ENCODE measurements at places on chromosomes 3 and 15. TPM values are rescaled to one million over a fixed set of nuclear protein-coding genes. Genes with fewer than 3 reads are reported as not detected.

Gene ZNF710
- 9.4 TPM for total RNA-seq

Gene GHRL
- not detected for total RNA-seq

GRCh38 chr3:50264964-50265485 is 3.9 kb upstream of the SEMA3B start:
- DNase-seq, result no peak
- H3K36me3 ChIP-seq, result peaks cover 2% of the 10 kb centered on the region
- peaks cover 58% of the 10 kb centered on the region for H3K4me1 ChIP-seq
- peak overlapping the region; percentile 66 for H3K27ac ChIP-seq
- H3K27me3 ChIP-seq, result no peaks in the 10 kb centered on the region

DNA sequence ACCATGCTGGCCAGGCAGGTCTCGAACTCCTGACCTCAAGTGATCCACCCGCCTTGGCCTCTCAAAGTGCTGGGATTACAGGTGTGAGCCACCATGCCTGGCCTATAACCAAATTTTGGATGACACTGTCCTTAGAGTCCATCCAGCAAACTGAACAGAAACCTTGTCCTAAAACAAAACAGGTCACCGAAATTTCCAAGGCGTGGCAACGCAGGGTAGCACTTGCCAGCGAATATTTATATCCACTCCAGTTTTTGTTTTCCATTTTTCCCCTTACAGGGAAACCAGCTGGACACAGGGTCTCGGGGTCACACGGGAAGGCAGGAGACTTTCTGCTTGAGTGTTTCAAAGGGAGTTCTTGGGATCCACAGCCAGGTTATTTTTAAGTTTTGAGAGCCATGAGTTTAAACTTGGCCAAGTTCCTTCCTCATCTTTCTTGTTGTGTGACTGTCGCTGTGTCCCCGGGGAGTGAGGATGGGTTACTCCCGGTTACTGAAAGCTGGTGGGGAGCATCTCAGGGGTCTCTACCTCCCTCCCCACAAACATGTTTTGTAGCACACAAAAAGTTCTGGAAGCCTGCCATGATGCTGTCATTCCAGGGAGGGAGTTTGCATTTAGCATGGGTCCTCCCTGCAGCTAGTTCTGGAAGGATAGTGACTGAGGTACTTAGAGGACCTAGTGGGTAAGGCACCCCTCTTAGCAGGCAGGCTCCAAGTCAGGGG is 12.6 kb downstream of the LIMD1 start:
- peak; percentile 50 for DNase-seq
- H3K27ac ChIP-seq, result peak overlapping the region; percentile 81
- peaks cover 29% of the 10 kb centered on the region for H3K4me1 ChIP-seq
- peak overlapping the region; percentile 8 for H3K4me3 ChIP-seq

- H3K27me3 ChIP-seq, result no peaks in the 10 kb centered on the region
- no peak overlapping the region for H3K4me3 ChIP-seq
- H3K27ac ChIP-seq, result no peak overlapping the region
- no peaks in the 10 kb centered on the region for H3K36me3 ChIP-seq
- no peak for DNase-seq
These were observed 229.9 kb upstream of the LRTM1 start for GRCh38 chr3:55157731-55158130.

DNA sequence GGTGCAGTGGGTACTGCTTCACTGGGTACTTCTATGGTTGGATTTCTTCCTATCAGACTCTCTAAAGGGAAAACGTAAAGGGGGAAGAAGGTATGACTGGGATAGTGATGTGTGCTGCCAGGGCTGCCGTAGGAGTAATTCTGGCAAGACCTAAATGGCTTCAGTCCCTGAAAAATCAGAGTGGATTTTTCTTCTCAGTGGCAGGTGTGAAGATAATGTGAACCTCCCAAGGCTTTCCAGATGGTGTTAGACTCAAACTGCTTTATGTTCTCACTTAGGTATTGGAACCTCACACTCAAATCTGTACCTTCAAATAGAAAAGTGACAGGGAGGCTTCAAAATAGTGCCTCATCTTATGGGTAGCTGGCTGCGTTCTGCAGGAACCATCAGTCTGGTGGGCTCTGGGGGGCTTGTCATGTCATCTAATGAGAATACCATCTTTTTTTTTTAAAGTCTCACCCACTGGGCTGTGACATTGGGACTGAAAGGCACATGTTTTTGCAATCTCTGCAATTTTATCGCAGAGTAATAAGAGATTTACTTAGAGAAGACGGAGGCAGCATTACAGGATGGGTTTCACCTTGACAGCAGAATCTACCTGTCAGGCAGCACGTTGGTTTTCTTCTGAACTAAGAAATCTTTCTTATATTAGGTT is 28.5 kb downstream of the MINDY4B start:
- H3K27ac ChIP-seq, result no peak overlapping the region
- H3K27me3 ChIP-seq, result no peaks in the 10 kb centered on the region
- H3K4me3 ChIP-seq, result no peak overlapping the region
- no peaks in the 10 kb centered on the region for H3K36me3 ChIP-seq
- no peak for DNase-seq
- no peaks in the 10 kb centered on the region for H3K4me1 ChIP-seq

GRCh38 chr3:15653321-15653720 is 51.8 kb downstream of the BTD start:
- H3K27ac ChIP-seq, result no peak overlapping the region
- peaks cover 4% of the 10 kb centered on the region for H3K4me1 ChIP-seq
- H3K4me3 ChIP-seq, result no peak overlapping the region
- no peaks in the 10 kb centered on the region for H3K36me3 ChIP-seq

All from fibroblast of lung (primary cell).